ENCODE measurements at places on chromosomes 3 and 15. TPM values are rescaled to one million over a fixed set of nuclear protein-coding genes. Genes with fewer than 3 reads are reported as not detected.

Gene ECE2
- total RNA-seq: 2.0 TPM

Gene GOLGA6B
- total RNA-seq: not detected

Gene ZNF35
- 24.7 TPM for total RNA-seq

Gene TM4SF1
- total RNA-seq: 86.8 TPM
